Stimulated activated CD4-positive, alpha-beta T cell treated with anti-CD3 and anti-CD28 coated beads, Interleukin-1b, Interleukin-23, amount 100 ng/mL, for 4 hours (primary cell): ENCODE measurements at places on chromosomes 4 and X.

DNA sequence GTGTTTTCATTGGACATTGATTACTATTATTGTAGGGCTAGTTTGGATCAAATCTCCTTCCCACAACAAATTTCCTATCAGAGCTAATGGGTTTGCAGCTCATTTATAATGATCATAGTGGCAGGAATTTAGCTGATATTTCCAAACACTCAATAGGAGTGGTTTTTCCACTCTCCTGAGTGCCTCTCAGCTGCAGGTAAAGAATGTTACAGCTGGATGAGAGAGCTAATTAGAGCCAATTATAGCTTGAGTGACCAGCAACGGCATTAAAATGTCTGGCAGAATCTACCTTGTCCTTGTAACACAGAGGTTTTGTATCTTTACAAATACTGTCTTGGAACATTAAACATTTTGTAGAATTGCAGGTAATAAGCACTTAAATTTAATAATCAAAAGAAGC lies 602.8 kb upstream of the EPHA5 start:
- DNase-seq: no peak

- DNase-seq: no peak
Observed at GRCh38 chrX:69313617-69314290, 148.5 kb upstream of the PJA1 start.

DNA sequence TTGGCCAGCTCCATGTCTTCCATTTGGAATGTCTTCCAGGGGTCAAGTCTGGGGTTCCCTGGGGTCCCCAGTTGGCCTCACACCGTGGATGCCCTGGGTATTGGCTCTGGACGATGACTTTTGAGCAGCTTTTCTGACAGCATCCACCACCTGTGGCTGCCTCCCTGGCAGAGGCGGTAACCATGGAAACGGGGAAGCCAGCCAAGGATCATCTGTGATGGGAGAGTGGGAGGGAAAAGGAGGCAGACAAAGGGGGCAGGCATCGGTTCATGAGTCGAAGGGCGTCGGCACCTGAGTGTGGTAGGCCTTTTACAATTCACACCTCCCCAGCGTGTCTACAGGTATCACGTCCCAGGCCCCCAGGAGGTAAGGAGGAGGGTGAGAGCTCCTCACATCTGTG lies 152.2 kb downstream of the ASMT start:
- no peak for DNase-seq

DNA sequence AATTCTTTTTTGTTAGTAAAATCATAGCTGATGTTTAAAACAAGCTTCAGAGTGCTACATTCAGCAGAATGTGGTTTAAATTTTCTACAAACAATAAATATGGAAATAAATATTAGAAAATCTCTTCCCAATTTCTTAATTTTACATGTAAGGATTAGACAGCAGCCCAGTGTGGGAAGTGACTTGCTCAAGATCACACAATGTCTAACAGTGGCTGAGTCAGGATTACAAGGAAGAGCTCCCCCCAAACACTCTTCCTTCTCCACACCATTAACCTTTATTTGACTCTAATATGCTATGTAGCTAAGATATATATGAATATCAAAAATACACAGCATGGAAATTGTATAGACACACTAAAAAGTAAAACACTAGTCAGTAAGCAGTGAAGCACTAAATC lies 59.5 kb downstream of the SLC10A7 start:
- DNase-seq: no peak

- DNase-seq: no peak
Observed at GRCh38 chrX:70669120-70669519, 224.5 kb downstream of the DLG3 start.

DNA sequence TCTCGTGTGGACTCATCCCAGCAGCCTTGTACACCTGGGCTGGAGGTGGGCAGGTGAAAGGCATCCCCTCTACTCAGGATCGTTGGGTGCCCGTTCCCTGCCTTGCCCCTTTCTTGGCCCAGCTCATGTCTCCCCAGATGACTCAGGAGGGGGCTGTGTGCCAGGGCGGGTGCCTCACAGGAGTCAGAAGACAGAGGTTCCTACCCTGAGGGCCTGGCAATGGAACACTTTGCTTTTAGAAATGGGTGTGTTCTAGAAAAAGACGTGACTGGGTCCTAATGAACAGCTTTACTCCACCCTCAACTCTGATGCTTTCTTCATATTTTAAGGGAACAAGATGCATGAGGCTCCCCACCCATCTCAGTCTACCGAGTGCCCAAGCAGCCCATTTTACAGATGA lies 22.5 kb upstream of the TRIM2 start:
- no peak for DNase-seq

GRCh38 chr4:166257891-166258290 lies 384.9 kb downstream of the TLL1 start:
- DNase-seq: no peak

DNA sequence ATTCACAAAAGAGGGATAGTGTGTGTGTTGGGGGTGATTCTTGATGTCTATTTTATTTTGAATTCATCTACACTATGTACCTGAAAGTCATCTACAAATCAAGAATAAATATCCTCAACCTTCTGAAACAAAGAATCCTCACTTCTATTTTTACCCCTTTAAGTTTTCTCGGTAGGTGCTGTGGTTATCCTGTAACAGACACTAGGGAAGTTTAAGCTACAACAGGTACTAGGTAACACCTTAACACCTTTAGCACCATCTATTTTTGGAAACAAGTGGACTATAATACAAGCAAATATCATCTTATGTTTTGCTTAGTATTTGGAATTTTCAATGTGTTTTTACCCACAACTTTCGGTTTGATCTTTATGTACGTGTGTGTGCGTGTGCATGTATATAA lies 12.0 kb upstream of the BDH2 start:
- no peak for DNase-seq
